ENCODE measurements at places on chromosomes 5 and 9.
A peak's percentile ranks its signal among the peaks of the same experiment; 100 is the strongest.

GRCh38 chr9:7342229-7342628, 457.3 kb downstream of the DMAC1 start:
- no peak for DNase-seq

- no peak for DNase-seq
Observed at GRCh38 chr5:120463006-120463680, 957 bp upstream of the PRR16 start.

DNA sequence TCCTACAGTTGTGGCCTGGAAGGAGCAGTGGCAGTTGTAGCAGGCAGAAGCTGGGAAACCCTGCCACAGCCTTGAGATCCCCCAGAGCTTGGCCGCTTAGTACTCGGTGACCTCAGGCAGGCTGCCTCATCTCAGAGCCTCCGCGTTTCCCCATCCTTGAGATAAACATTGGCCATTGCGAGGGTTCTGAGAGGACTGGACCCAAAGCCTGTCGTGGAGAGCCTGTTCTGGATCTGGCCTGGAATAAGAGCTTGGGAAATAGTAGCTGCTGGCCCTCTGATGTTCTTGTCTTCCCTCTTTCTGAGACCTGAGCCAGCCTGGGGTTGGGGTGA, 1.3 kb downstream of the MIGA2 start:
- DNase-seq: no peak

- DNase-seq: no peak
Observed at GRCh38 chr5:31890046-31890445, 251.1 kb downstream of the PDZD2 start.

- no peak for DNase-seq
Observed at GRCh38 chr5:175655411-175655810, 2.5 kb upstream of the HRH2 start.

GRCh38 chr5:142701673-142702311, 15.9 kb upstream of the FGF1 start:
- no peak for DNase-seq

- no peak for DNase-seq
Observed at GRCh38 chr9:24118190-24118589, 292.1 kb upstream of the ELAVL2 start.

GRCh38 chr9:72315510-72316311, 49.3 kb downstream of the ZFAND5 start:
- no peak for DNase-seq

DNA sequence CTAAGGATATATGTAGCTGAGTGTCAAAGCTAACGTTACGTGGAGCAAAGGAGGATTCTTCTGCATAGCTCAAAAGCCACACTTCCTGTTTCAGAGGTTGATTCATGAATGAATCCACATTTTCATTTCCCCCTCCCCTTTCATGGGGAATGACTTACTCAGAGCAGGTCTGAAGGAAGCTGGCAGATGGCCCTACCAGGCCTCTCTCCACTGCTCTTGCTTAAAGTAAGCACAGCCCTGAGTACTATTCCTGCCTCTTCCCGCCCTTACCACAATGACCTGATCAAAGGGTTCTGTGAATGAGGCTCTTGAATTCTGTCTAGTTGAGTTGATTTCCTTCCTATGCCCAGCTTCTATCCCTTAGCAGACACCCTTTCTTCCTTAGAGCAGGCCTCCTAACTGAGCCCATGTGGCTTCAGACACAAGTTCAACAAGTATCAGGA, 6.3 kb downstream of the IGIP start:
- peak; percentile 85 for DNase-seq

DNA sequence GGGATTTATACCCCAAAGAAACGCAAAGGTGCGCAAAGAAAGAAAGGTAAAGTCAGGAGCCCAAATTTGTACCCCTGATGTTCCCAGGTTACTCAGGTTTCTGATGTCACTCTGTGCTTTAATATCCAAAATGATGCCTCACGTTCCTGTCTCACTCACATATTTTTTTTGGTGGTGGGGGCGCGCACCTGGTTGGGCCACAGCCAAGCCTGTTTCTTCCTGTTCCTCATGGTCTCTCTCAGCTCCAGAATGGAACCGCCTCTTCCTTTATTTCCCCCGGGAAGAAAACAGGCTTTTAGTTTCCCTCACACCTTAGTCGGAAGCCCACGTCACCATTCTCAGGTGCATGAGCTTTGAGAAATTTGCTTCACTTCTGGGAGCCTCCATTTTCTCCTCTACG, 118.3 kb upstream of the BOD1 start:
- DNase-seq: no peak

- DNase-seq: no peak
Observed at GRCh38 chr9:86047361-86047760, 52.0 kb downstream of the GOLM1 start.

- no peak for DNase-seq
Observed at GRCh38 chr9:27192291-27192960, 83.4 kb downstream of the TEK start.

DNA sequence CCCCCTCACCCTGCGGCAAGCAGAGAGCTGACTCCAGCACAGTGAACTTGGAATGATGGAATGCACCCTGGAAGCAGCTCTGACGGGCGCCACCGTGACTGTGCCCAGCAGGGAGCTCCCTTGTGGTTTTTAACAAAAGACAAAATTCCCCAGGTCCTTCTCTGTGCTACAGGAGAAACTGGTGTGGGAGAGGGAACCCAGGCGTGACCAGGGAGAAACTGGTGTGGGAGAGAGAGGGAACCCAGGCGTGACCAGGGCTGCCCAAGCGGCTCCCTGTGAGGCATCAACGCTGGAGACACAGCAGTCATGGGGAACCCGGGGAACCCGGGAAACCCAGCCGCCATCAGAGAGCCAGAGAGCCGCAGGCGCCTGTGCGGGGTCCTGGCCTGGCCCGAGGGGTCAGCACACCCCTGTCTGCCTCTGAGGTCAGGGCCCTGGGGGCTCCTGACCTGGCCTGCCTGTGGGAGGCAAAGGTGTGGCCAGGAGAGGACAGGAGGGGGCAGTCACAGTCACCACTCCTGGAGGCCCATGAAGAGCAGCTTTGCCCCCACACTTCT, 3.1 kb upstream of the AHRR start:
- peak; percentile 58 for DNase-seq

- DNase-seq: peak; percentile 48
Observed at GRCh38 chr5:142544946-142545649, 140.8 kb downstream of the FGF1 start.

- no peak for DNase-seq
Observed at GRCh38 chr5:87347841-87348240, 64.9 kb downstream of the CCNH start.

- no peak for DNase-seq
Observed at GRCh38 chr9:125950880-125951471, 203.8 kb downstream of the PBX3 start.

GRCh38 chr9:135547756-135548736, 2.1 kb downstream of the OBP2A start:
- DNase-seq: no peak

DNA sequence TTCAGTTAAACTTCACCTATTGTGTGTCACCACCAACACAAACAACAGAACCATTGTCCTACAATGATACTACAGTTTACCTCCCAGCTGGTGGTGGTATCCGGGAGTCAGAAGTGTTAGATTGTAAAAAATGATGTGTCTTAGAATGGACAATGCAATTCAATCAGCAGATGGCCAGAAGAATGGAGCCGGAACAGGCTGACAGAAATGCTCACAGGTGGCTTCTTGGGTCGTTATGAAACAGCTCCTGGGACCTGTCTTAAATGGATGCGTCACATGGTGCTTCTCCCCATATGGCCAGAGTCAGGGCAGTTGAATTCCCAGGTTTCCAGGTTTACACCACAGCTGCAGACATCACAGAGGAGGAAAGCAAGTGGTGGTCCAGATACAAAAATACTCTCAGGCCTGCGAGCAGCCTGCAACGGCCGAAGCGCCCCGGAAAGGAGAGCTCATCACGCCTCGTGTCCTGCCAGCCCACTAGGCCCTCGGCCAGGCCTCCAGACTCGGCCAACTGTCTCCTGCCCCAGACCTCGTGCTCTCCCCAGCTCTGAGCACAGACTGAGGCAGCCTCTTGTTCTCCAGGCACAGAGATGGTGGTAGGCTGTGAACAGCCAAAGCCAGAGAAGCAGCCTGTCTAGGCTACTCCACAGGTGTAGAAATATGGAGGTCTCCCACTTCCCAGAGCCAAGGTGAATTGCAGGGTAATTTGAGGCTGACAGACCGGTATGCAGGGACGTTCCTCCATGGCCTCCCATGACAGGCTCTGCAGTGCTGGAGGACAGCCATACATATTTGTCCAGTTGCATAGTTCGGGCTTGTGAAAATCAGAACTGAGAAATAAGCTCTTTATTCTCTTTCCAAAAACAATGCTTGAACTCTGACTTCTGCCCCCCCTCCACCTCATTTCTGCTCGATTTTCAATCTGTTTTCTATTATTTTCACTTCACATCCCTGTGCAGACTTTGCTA, 98.5 kb upstream of the SPATA31C2 start:
- DNase-seq: no peak

DNA sequence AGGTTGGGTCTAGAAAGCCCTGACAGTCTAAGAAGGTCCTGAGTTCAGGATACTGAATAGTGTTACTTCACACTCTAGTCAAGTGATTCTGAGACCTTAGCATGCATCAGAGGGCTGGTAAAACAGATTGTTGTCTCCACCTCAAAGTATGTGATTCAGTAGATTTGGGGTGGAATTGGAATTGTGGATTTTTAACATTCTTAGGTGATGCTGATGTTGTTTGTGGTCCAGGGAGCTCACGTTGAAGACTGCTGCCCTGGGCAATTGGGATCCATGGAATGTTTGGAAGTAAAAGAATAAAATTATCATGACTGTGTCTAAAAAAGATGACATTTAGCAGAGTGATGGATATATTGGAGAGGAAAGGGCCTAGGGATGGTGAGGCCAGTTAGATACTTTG, 75.6 kb downstream of the VCAN start:
- DNase-seq: no peak

GRCh38 chr5:77863181-77863580, 87.0 kb upstream of the TBCA start:
- no peak for DNase-seq

GRCh38 chr9:130501639-130502038, 56.9 kb downstream of the ASS1 start:
- DNase-seq: no peak

- DNase-seq: no peak
Observed at GRCh38 chr9:29217966-29218365, 1644.7 kb upstream of the C9orf72 start.

DNA sequence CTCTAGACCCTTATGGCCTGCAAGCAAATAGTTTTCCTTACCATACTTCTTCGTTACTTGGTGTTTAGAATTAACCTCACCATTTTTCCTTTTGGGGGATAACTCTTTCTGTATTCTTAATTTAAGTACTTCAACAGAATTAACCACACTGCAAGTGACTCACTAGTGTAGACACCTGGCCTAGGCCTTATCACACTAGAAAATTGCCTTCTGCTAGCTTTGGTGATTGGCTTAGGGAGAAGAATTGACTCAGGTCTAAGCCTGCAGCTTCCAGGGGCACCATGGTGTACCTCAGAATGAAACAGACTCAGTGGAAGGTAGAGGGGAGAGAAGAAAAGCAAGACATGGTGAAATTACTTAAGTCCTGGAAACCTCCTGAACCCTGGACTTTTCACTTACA, 112.8 kb upstream of the HMHB1 start:
- no peak for DNase-seq

- no peak for DNase-seq
Observed at GRCh38 chr9:1701113-1701512, 314.0 kb upstream of the SMARCA2 start.

DNA sequence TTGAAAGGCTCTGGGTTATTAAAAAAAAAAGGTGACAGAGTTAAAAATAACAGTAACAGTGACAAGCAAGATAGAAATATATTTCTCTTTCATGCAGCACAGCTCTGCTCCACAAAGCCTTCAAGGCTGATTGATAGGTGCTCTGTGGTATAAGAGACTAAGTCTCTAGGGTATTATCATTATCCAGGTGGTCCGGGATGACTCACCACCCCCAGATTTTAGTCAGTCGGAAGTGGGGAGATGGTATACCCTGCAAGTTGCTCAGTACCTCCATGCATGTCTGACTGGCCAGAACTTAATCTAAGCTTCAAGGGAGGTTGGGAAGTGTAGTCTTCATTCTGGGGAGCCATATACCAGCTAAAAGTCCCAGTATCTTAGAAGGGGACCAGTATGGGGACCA, 76.1 kb downstream of the SLC1A3 start:
- DNase-seq: no peak

GRCh38 chr5:176360894-176361436, 599 bp downstream of the KIAA1191 start:
- peak; percentile 11 for DNase-seq

DNA sequence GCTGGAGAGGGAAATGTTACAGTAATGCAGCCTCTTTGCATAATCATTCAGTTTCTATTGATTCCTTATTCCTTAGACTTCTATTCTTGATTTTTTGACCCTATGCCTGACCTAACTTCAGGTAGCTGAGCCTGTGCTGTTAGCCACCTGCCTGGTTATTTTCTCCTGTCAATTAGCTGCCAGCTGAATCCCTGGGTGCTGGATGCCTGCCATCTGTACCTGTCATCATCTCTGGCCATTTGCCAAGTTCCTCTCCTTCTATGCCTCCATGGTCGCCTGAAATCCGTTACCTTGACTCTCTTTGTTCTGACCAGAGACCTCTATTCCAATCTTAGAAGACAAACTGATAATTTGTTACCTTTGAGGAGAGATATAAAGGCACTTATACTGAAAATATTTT, 178.3 kb downstream of the CAVIN4 start:
- DNase-seq: no peak

DNA sequence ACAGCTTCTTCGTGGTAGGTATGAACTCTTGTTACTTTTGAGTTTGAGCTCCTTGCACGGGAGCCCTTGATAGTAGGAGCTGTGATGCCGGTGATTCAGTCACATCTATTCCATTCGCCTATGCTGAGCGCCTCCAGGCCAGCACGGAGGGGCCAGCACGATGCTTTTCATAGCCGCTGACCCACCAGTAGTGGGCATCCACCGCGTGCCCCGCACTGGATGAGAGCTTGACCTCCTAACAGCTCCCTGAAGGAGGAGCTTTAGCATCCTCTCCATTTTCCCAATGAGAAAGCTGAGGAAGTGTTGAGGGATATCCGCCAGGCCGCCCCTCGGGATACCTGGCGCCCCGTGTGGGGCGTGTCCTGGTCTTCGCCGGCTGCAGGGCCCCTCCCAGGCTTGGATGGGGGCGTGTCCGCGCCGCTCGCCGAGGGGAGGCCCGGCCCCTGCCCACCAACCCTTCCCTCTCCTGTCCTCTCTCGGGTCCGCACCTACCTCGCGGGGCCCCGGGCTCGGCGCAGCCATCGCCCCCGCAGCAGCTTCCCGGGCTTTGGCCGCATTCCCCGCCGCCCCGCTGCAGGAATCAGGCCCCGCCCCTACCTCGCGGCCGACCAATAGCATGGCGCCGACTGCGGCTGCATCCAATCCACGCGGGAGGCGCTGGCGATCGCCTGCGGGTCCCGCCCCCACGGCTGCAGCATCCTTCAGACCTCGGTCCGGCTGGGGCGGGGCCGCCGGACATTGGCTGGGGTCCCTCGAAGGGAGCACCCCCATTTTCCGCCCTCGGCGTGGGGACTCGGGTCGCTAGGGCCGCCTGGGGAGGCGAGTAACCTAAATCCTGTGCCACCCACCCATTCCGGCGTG, at the start of gene PIP5KL1:
PIP5KL1 (minus strand) TSS at position 547 of the 861 bp plus-strand sequence; CDS start at position 522, 25 bp downstream.
- DNase-seq: peak; percentile 81

GRCh38 chr9:89144238-89144637, 34.4 kb downstream of the SHC3 start:
- DNase-seq: no peak
